Right ventricle myocardium inferior (tissue), 1 donor: ENCODE measurements at places on chromosomes 2 and 18. TPM values are rescaled to one million over a fixed set of nuclear protein-coding genes. Genes with fewer than 3 reads are reported as not detected.

The C2orf81 gene
- total RNA-seq, result 1.1 TPM

The NEU2 gene
- total RNA-seq, result not detected

The UPP2 gene
- total RNA-seq, result not detected

The SYT4 gene
- 1.2 TPM for total RNA-seq

The DCDC2C gene
- total RNA-seq, result not detected

The SCN7A gene
- 35.4 TPM for total RNA-seq

The MTCL1 gene
- total RNA-seq, result 7.0 TPM

The IL1A gene
- not detected for total RNA-seq

The HOXD4 gene
- total RNA-seq, result not detected

The IER3IP1 gene
- 9.7 TPM for total RNA-seq

The RASGRP3 gene
- total RNA-seq, result 55.7 TPM

The RGPD4 gene
- total RNA-seq, result 0.05 TPM

The ITGA4 gene
- 1.8 TPM for total RNA-seq

The PRKD3 gene
- 12.6 TPM for total RNA-seq

The FIGN gene
- total RNA-seq, result 16.7 TPM
